AML-193 (cell line): ENCODE measurements at places on chromosomes 11 and 22.

- no peak for DNase-seq
Observed at GRCh38 chr11:88779577-88779976, 286.2 kb downstream of the GRM5 start.

DNA sequence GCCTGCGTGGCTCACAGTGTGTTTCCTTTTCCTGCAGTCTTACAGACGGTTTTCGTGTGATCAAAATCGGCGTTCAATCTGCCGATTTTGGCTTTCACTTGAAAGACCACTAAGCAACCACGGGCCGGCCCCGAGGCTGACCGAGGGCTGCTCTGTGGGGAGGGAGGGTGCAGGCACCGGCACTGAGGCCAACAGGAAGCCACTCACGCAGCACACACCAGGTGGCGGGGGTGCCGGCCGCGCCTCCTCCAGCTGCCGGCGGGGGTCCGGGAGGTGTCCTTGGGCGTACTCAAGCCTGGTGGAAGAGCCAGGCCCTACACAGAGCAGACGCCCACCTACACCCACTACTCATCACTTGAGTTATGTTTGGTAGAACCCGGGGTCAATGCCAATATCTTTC lies 14.3 kb downstream of the TOLLIP start:
- DNase-seq: no peak

- no peak for DNase-seq
Observed at GRCh38 chr11:126830216-126830806, 170.3 kb downstream of the KIRREL3 start.

DNA sequence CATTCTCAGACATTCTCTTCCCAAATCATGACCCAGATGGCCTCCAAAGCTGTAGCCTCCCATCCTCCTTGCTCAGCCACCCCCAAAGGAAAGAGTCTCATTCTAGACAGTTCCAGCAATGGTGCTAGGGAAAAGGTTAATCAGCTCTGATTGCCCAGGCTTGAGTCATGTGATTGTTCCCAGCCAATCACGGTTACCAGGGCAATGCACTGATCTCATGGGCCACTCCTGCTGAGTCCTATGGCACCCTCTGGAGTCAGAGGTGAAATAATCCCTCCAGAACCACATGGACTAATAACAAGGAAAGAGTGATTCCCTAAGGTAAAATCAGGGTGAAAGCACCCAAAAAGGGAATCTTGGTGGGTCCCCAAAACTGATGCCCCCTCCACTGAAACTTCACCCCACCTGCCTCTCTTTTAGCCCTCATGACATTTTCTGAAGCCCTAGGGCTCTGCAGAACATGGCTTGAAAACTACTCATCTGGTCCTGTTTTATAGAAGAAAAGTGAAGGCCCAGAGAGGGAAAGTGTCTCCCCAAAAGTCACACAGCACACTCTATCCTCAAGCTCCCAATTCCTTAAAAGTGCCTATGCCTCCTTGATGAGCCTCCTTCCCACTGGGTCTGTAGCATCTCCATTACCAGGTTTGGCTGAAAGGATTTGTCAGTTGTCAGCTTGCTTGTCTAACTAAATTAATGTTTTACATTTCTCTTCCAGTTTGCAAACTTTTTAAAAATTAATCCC lies 203.7 kb downstream of the MN1 start:
- DNase-seq: no peak

DNA sequence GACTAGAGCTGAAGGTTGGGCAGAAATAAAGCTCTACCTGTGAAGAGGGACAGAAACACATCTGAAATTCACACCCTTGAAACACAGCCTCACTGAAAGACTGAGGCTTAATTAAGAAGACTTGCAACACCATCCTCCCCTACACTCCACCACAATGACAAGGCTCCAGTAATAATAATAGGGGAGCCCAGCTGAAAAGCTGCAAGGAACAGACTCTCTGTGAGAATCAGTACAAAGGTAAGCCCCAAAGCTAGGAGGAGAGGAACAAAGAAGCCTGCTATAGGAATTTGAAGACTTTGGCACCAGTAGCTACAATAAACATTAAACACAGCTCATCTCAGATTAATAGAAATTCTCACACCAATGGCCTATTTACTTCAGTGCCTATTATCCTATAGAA lies 176.9 kb downstream of the FAT3 start:
- no peak for DNase-seq

DNA sequence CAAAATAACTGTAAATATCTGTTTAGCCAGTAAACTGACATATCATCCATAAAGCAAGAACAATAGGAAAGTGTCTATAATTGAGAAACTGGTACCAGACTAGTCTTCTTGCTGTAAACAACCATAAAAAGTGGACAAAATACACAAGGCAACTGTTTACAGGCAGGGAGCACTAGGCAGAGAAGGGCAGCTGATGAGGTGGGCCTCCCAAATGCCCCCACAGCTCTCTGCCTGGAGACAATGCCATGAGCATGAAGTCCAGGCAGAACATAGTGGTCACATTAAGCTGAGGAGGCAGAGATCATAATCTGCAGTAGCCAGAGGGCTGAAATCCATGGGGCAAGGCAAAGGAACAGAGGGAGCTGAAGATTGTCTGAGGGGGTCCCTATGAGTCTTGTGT lies 30.7 kb downstream of the TBX1 start:
- no peak for DNase-seq
